ENCODE measurements at places on chromosomes 7 and 10. TPM values are rescaled to one million over a fixed set of nuclear protein-coding genes. Genes with fewer than 3 reads are reported as not detected.

Gene ELFN1
- 0.55 TPM for total RNA-seq

Gene POP7
- total RNA-seq: 93.9 TPM

Gene CABCOCO1
- total RNA-seq: 0.54 TPM

Gene SLC26A4
- 0.09 TPM for total RNA-seq

Gene CNNM1
- total RNA-seq: 21.1 TPM

Gene MACROH2A2
- total RNA-seq: 24.2 TPM

Gene DNAAF5
- total RNA-seq: 50.6 TPM

Gene ST8SIA6
- total RNA-seq: 0.07 TPM

Gene HSPA12A
- total RNA-seq: 14.6 TPM

Gene VAX1
- total RNA-seq: 1.4 TPM

Gene SUFU
- 6.5 TPM for total RNA-seq

Gene GRM3
- not detected for total RNA-seq

Gene ACHE
- 2.0 TPM for total RNA-seq

Gene RAPGEF5
- total RNA-seq: 0.05 TPM

Gene MINDY4
- total RNA-seq: 3.0 TPM

Gene GBX1
- not detected for total RNA-seq

Gene MMP21
- total RNA-seq: not detected

Gene ADCY1
- total RNA-seq: 2.2 TPM

Gene EPC1
- total RNA-seq: 20.4 TPM

Gene GFRA1
- total RNA-seq: 8.9 TPM

Gene GLRX3
- total RNA-seq: 225 TPM

Gene ADIRF
- total RNA-seq: not detected

Gene PLPP4
- 0.14 TPM for total RNA-seq

Gene TFR2
- total RNA-seq: 2.9 TPM

Gene PDGFA
- total RNA-seq: 31.2 TPM

Gene DPYSL4
- total RNA-seq: 20.5 TPM

Gene C10orf53
- not detected for total RNA-seq

Gene ZNF365
- 0.94 TPM for total RNA-seq

Data from A549 treated with CpdA at 1 μM for 4 hours (cell line).